NCI-H2227 treated with DMSO at 0.1 percent for 48 hours (cell line): ENCODE measurements at places on chromosomes 16 and 17.

GRCh38 chr17:75844530-75845057, 390 bp upstream of the UNC13D start:
- no peak for DNase-seq

- no peak for DNase-seq
Observed at GRCh38 chr16:29962344-29962994, 590 bp downstream of the TMEM219 start.

GRCh38 chr17:35315283-35315682, 58.1 kb downstream of the SLFN11 start:
- no peak for DNase-seq

GRCh38 chr16:48393485-48394354, 8.5 kb upstream of the SIAH1 start:
- no peak for DNase-seq

- DNase-seq = no peak
Observed at GRCh38 chr17:49254066-49254465, 23.5 kb upstream of the PHOSPHO1 start.
